GM04503 (cell line): ENCODE measurements at places on chromosomes 1 and 21.

DNA sequence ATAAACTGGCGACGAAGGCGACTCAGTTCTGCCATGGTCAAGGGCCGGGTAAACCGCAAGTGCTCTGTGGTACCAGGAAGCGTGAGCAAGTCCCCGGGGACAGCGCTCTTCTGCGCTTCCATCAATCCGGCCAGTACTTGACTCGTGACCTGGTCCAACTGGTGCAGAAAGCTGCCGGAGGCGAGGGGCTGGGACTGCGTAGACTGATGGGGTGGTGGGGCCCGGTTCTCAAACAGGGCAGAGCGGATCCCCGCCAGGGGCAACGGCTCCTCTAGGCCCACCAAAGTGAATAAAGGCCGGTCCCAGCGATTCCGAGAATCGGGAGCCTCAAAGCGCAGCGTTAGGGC, 852 bp downstream of the KTI12 start:
- no peak for DNase-seq

GRCh38 chr1:182169203-182169602, 107.7 kb upstream of the ZNF648 start:
- no peak for DNase-seq

DNA sequence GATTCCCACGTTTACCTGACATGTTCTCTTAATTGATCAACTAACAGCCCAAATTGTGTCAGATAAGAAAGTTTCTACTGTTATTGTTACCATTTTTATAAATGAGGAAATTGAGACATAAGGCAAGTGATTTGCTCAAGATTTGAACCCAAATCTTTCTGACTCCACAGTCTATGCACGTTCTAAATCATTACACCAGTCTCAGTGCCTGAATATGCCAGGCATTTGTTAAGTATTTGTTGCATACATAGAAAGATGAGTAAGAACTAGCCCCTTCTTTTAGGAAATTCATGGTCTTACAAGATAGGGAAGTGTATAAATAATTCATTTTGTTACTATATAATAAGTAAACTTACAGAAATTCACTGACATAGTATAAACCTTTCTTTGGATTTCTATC, 7.1 kb upstream of the CD101 start:
- no peak for DNase-seq

GRCh38 chr1:223543560-223543959, 121.9 kb downstream of the CAPN8 start:
- DNase-seq, result no peak

DNA sequence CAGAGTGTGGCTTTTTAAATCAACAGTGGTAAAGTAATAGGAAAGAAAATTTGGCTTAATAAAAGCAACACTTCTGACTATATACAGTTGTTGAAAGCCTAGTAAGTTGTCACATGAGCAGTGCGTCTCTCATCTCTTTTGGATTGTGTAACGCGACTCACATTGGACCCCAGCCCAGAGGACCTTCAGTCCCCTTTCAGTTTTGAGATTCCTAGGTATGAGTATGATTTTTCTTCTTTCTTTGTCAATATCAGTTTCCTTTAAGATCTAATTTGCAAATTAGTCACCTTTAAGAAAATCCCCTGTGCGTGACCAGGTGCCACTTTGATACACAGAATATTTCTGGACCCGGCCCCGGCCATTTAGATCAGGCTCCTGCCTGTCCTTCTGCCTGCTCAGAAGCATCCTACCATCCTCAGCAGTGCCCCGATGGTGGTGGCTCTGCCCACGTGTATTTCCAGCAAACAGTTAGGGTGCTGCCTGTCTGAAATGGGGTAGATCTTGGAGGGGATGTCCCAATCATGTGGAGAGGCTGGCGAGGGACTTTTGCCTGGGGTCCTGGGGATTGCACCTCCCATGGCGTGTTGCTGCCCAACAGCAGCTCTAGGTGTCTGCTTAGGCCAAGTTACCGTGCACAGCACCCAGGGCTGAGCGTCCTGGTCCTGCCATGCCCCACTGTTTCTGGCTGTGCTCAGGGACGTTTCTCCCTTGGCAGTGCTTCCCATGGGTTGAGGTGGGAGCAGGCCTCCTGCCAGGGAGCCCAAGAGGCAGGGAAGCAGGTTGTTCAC, 21.1 kb downstream of the SNAP47 start:
- no peak for DNase-seq

DNA sequence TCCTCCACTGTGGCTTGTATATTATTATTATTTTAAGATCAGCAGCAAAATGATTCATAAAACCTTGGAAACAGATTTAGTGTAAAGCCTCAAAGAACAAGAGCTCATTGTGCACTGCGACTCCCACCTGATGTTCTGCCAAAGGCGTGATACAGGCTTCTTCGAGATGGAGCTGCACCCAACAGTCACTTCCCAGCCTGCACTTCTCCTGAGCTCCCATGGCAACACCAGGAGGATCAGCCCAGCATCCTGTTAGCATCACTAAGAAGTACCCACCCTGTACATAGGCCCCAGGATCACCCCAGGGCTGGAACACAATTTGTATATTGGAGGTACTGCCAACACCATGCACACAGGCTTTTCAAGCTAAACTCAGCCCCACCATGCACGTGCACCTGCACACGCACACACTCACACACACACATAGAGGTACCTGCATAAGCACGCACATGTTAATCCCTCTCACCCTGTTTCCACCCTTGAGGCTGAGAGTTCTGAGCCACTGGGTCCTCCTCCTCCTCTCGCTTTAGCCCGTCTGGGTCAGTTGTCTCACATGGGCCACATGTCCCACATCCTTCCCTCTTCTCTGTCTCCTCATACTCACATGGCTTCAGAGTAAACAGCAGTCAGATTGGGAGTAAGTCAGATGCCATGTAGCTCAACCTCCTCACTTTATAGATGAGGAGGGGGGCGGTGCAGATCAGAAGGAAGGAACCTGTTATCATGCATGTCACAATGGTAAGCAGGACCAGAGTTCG, 281.9 kb upstream of the POU3F1 start:
- DNase-seq, result no peak

DNA sequence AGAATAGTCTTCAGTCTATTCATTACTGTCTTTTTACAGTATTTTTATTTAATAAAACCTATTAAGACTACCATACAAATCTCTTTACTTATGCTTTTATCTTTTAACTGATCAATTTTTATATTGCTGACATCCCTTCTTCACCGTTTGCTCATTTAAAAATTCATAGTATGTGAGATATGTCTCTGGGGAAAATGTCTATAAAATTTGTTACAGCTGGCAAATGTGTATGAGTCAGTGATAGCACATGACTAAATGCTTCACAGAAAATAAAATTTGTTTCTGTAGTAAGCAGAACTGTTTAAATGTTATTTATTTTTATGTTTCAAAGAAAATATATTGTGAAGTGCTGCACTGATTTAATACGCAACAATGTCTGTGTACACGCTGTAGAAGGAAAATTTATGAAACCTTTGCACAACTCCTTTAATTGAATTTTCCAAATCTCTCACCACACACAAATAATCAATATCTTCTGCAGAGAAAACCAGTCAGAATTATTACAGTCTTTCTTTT, 74.2 kb downstream of the ITGB3BP start:
- DNase-seq, result peak; percentile 9

DNA sequence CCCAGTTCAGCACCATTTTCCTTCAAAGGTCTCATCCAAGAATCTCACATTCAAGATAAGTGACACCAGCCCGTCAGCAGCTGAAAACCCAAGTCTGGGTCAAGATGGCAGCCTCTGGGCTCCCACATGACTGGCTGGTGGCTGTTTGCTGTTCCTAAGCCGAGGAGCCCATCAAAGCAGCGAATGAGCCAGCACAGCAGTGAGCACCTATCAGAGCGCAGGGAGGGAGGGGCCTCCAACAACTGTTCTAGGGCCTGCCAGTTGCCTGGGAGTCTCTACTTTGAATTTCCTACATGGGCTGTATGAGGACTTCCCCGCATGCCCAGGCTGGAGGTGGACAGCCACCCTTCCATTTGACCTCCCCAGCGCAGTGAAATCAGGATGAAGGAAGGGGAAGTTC, 102.7 kb downstream of the ADARB1 start:
- DNase-seq, result no peak

- DNase-seq, result no peak
Measured at GRCh38 chr1:235351898-235352297, 15.3 kb upstream of the TBCE start.

- DNase-seq, result no peak
Measured at GRCh38 chr1:2965676-2966075, 55.6 kb upstream of the ACTRT2 start.

GRCh38 chr1:55690366-55690765, 475.2 kb upstream of the USP24 start:
- no peak for DNase-seq

GRCh38 chr1:12505231-12505630, 112.8 kb downstream of the DHRS3 start:
- DNase-seq, result no peak

GRCh38 chr1:4894566-4894965, 240.2 kb downstream of the AJAP1 start:
- DNase-seq, result no peak

- DNase-seq, result no peak
Measured at GRCh38 chr1:68281946-68282615, 49.8 kb upstream of the WLS start.

GRCh38 chr1:12368646-12369045, 138.8 kb downstream of the VPS13D start:
- DNase-seq, result no peak

DNA sequence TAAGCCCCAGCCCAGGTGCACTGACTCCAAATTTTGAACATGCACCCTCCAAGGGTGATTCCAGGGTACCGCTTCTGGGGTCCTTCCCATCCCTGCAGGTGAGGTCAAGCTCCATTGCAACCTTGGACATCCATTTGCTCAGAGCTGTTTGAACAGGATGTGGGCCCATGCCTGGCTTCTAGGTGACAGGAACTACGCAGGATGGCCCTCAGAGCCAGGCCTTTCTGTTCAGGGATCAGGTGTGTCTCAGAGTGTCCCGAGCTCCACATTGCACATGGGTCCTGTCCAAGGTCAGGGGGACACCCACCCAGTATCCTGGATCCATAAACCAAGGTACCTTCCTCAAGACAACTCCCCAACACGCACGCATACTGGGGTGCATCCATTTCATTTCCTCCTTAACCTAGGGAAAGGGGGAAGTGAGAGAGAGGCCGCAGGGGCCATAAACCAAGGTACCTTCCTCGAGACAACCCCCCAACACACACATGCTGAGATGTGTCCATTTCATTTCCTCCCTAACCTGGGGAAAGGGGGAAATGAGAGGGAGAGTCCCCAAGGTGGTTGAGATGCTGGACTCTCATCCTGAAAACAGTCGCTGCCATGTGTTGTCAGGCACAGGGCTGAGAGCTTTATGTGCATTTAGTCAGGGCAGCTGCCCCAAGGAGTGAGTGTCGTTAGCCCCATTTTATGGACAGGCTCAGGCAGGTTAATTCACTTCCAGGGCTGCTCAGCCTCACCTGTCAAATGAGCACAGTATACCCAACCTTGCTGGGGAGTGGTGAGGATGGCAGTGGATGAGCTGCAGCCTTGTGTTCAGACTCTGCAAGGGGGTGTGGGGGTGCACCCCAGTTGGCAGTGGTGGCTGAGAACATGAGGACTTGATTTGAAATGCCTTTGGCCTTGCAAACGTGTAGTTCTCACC, 2.1 kb downstream of the SLC66A1 start:
- DNase-seq, result no peak

- peak; percentile 36 for DNase-seq
Measured at GRCh38 chr1:13808729-13809131, 108.7 kb downstream of the PRDM2 start.

DNA sequence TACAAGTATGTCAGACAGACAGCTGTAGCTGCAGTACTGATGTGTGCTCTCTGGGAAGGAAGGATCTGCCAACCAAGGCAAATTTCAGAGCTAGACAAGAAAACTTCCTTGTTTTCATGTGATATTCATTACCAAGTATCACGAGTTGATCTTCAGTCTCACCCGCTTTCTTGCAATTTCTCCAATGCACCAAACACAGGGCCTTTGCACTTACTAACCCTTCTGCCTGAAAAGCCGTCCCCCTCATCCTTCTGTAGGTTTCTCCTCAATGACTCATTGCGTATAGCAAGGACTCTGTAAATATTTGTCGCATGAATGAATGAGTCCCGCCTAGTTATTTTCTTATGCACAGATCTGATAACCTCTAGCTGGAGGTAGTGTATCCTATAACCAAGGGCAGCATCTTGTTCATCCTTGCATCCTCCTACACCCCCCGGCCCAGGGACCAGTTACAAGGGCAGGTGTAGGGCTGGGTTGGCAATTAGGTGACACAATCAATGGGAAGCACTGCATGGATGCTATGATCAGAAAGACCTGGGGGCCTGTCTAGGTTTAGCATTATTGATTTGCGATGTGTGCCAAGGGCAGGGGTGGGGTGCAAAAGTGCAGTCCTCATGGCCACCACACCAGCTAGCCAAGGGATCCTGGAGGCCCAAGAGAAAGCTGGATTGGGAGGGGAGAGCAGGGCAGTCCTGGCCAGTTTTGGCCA, 51.4 kb upstream of the GPR157 start:
- no peak for DNase-seq

- DNase-seq, result no peak
Measured at GRCh38 chr1:4395676-4396075, 258.7 kb upstream of the AJAP1 start.

DNA sequence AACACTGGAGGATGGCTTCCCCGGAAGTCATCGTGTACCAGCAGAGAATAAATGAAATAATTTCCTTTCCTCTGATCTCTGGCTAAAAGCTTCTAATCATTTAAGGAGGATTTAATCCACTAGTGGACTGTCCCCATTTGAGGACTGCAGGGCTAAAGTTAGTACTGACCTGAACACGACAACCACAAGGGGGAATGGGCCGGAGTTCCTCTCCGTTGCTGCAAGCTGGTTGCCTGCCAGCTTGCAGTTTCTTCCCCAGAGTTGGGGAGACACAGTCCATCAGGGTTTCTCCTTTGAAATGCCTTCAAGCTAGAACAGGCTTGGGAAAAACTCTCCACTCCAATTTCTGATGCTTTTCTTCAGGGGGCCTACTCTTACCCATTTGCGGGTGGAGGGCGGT, 35.5 kb upstream of the NPL start:
- no peak for DNase-seq

- DNase-seq, result no peak
Measured at GRCh38 chr21:14487490-14488432, 58.4 kb downstream of the SAMSN1 start.

DNA sequence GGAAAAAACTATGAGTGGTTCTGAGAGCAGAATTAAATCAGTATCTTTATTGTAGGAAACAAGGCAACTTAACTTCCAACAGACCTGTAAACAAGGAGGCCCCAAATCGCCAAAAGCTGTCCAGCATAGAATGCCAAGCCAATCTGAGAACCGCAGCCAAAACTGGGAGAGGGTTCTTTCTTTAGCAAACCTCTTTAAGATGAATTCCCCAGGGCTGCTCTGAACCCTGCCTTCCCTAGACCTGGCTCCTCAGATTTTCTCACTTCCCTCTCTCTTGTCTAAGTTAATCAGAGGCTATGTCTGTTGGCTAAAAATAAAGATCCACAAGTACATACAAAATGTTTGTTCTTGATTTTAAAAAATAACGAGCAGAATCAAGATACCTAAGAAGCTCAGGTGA, 141.4 kb downstream of the SMYD3 start:
- no peak for DNase-seq

GRCh38 chr1:72006092-72006491, 276.2 kb downstream of the NEGR1 start:
- DNase-seq, result no peak
